ENCODE measurements at places on chromosomes 1 and 21.

DNA sequence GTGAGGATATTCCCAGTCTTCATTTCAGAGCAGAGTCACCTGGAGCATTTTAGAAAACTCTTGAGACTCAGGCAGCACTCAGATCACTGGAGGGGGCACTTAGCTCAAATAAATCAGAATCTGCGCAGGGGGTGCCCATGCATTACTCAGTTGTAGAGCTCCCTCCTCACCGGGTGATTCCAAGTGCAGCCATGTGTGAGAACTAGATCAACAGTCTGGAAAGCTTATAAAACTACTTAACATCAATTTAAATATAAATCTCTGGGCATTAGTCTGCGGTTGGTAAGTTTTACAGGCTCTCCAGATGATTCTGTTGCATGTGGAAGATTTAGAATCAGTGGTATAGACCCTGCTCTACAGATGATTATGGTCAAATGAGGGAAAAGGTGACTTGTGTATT lies 128.6 kb downstream of the ST6GALNAC3 start:
- DNase-seq, result no peak

DNA sequence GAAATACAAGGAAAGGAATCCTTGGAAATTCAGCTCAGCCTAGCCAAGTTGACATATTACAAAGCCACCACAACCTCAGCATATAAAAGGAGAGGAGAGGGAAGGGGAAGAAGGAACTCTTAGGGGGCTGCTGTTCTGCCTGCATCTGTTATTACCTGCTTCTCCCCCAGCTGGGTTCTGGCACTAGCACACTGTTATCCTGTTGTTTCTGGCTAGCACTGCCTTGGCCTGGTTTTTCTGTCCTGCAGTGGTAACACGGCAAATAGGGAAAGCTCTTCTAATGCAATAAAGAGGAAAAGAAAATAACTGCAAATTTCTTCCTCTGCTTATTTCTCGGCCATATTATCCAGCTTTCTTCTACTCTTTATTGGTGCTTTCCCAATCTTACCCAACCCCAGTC lies 16.5 kb upstream of the VCAM1 start:
- DNase-seq, result no peak

GRCh38 chr21:43803558-43804300 lies 14.4 kb downstream of the RRP1 start:
- no peak for DNase-seq

DNA sequence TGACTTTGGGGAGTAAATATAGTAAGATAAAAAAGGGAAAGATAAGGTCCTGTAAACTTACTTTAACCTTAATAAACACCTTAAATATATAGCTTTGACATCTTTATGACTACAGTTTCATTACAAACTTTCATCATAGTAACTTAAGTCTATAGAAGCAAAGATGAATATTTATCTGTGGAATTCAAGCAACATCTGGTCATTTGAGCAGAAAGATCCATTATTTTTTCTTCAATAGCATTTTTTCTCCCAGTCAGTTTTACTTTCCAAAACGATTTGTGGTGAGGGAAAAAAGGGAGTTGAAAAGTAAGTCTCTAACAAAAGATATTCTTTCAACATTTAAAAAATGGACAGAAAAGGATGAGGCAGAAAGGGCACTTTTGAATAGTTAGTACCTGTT lies 69.0 kb downstream of the HMCN1 start:
- DNase-seq, result no peak

- no peak for DNase-seq
Measured at GRCh38 chr1:61570191-61570590, 154.8 kb downstream of the TM2D1 start.

DNA sequence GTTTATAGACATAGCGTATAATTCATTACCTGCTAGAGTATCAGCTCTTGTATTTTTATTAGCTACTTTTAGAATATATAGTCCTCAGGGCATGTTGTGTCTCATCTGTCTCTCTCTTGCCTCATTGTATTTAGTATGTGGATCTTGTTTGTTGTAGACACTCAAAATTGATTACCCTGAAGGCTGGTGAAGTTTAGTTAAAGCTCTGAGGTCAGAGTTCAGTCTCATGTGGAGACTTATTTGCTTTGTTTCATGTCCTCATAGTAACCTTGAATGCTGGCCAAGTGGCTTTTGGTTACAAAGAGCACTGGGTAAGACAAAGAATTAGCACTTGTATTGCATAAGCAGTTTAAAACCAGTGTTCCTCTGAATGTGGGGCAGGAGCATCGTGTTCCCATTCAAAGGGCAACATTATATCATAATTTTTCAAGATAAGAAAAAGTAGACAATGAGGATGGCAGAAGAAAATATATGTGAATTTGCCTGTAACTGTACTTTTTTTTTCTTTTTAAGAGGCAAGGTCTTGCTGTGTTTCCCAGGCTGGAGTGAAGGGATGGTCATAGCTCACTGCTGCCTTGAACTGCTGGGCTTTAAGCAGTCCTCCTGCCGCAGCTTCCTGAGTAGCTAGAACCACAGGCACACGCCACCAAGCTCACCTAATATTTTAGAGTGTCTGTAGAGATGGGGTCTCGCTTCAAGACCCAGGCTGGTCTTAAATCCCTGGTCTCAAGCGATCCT lies 17.4 kb downstream of the CNST start:
- no peak for DNase-seq

- DNase-seq, result peak; percentile 29
Measured at GRCh38 chr1:232383455-232384123, 246.3 kb downstream of the SIPA1L2 start.

DNA sequence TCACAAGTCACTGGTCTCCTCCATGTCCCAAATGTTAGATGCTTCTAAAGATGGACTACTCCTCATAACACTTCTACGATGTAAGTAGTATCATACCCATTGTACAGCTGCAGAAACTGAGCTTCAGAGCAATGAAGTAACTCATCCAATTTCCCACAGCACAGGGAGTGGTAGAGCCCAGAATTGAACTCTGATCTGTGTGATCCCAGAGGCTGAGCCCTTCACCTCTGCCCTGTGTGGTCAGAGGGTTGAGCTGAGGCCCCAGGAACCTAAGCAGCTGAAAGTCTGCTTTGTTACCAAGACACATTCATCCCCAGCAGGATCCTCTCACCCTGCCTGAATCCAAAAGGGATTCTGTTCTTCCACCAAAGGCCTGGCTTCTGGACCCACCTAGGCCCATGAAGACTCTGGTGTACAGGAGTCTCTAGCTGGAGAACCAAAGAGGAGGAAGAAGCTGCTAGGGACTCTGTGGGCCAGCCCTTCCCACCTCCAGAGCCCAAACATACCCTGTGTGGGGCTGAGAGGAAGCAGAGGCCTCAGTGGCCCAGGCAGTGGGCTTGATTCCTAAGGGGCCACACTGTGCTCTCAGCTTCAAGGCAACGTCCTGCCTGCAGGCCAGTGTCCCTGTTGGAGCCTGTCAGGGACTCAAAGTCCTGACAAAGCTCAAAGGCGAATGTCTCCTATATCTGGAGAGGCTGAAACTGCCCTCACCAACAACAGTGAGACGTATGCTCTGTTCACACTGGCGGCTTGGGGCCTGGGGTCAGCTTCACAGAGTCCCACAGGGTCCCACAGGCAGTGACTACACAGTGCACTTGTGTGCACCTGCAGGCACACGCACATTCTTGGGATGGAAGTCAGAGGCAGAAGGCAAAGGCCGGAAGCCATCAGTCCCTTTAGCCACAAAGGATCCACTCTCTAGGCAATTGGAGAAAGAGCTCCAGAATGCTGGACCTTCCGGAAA lies 40.4 kb upstream of the SLC30A1 start:
- DNase-seq, result no peak

DNA sequence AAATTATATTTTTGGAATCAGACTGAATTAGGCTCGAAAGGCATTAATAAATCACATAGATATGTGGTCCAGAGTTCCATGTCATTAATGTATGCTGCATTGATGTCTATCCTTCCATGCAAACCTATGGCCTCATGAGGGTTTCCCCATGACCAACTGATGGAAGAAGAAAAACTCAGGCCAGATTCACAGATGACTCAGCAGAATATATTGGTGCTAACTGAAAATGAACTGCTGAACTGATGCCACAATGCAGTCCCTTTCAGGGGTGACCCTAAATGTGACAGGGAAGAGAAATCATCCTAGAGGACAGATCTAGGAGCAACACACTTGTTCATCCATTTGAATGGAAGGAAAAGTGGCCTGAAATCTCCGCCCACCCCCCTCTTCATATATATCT lies 110.5 kb upstream of the KCND3 start:
- DNase-seq, result no peak

- DNase-seq, result peak; percentile 50
Measured at GRCh38 chr1:205430696-205431305, 8.9 kb upstream of the LEMD1 start.

GRCh38 chr1:40258445-40258769 lies 371 bp downstream of the ZMPSTE24 start:
- DNase-seq, result no peak

DNA sequence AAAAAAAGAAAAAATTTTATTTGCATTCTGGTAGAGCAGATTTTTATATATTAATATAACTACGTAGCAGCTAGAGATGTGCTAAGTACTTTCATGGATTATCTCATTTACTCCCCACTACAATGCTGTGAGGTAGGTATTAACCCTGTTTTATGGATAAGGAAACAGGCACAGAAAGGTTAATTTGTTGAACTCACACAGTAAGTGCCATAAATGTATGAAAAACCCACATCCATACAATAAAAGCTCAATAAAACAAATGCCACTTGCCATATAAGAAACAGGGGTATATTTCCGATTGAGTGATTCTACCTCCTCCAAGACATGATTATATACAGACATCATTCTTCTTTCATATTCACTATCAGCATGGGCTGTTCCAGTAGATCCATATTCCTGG lies 83.1 kb downstream of the INTS7 start:
- no peak for DNase-seq

- DNase-seq, result no peak
Measured at GRCh38 chr1:110462093-110462492, 11.1 kb downstream of the PROK1 start.

GRCh38 chr1:208007319-208007937 lies 96.5 kb upstream of the CD34 start:
- DNase-seq, result no peak

DNA sequence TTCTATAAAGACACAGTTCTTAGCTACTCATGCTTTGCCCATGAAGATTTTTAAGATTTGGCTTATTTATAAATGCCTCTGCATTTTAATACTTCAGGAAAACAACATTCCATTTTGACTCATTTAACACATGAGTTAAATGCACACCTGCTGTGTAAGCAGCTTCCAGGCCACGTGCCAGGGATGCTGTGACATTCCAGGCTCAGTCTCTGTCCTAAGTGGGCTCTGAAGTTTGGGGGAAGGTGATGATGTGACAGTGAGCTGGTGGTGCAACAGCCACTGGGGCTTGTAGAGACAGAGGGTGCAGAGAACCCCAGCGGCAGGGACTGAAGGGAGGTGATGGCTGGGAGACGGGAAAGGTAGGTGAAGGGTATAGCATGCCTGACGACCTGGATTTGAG lies 40.7 kb downstream of the HHAT start:
- DNase-seq, result no peak

DNA sequence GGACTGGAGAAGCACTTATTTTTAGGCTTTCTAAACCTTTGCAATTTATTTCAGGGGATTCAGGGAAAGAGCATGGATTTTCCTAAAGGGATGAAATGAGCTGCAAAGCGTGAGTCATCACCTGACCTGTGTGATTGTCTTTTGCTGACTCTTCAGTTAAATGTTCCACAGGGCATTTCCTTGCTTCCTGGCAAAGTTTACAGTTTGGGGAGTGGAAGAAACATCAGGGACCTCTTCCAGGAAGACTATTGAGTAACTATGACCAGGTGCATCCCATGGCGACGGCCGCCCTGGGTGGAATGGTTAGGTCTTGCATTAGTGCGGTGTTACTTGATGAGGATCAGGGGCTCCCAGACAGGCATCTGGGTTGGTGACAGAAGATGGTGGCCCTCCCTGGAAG lies 79.5 kb upstream of the SIPA1L2 start:
- DNase-seq, result peak; percentile 64

DNA sequence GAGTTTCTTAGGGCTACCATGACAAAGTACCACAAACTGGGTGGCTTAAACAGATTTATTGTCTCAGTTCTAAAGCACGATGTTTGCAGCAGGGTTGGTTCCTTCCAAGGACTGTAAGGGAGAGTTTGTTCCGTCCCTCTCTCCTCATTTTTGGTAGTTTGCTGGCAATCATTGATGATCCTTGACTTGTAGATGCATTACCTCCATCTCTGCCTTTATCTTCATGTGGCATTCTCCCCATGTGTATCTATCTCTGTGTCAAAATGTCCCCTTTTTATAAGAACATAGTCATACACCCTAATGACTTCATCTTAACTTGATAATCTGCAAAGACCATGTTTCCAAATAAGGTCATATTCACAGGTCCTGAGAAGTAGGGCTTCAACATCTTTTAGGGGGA lies 90.2 kb downstream of the LRRC8C start:
- DNase-seq, result no peak
